ENCODE measurements at places on chromosomes 13 and 19. TPM values are rescaled to one million over a fixed set of nuclear protein-coding genes. Genes with fewer than 3 reads are reported as not detected.
A peak's percentile ranks its signal among the peaks of the same experiment; 100 is the strongest.

DNA sequence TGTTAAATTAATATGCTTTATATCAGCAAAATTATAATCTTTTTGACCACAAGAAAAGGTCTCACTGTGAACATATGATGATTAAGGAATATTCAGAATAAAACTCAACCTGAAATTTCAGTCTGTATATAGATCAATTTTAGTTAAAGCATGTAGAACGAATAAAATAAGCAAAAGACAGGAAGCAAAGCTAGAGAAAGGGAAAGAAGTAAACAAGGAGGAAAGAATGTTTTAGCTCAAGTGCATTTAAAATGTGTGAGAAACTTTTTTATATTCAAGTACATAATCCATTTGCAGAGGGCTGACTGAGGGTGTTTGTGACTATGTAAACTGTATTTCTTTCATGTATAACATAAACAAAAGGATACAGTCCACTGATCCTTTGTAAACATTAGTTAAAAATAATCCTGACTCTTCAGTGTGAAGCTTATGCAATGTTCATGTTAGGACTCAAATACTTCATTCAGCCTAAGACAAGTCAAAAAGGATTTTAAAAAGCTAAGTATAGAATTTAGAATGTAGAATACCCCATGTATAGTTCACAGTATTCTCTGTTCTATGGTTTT is 472.1 kb downstream of the DIAPH3 start:
- no peaks in the 10 kb centered on the region for H3K36me3 ChIP-seq
- no peaks in the 10 kb centered on the region for H3K27me3 ChIP-seq
- peaks cover 19% of the 10 kb centered on the region for H3K4me1 ChIP-seq
- DNase-seq, result no peak

- DNase-seq, result peak; percentile 78
- H3K27ac ChIP-seq, result peak overlapping the region; percentile 10
- peaks cover 10% of the 10 kb centered on the region for H3K4me1 ChIP-seq
- no peaks in the 10 kb centered on the region for H3K27me3 ChIP-seq
- H3K36me3 ChIP-seq, result no peaks in the 10 kb centered on the region
Measured at GRCh38 chr19:32397671-32398101, 7.9 kb upstream of the DPY19L3 start.

LRRC4B gene
- total RNA-seq, result 56.4 TPM

COLGALT1 gene
- 62.9 TPM for total RNA-seq

C19orf33 gene
- total RNA-seq, result 0.77 TPM

DNA sequence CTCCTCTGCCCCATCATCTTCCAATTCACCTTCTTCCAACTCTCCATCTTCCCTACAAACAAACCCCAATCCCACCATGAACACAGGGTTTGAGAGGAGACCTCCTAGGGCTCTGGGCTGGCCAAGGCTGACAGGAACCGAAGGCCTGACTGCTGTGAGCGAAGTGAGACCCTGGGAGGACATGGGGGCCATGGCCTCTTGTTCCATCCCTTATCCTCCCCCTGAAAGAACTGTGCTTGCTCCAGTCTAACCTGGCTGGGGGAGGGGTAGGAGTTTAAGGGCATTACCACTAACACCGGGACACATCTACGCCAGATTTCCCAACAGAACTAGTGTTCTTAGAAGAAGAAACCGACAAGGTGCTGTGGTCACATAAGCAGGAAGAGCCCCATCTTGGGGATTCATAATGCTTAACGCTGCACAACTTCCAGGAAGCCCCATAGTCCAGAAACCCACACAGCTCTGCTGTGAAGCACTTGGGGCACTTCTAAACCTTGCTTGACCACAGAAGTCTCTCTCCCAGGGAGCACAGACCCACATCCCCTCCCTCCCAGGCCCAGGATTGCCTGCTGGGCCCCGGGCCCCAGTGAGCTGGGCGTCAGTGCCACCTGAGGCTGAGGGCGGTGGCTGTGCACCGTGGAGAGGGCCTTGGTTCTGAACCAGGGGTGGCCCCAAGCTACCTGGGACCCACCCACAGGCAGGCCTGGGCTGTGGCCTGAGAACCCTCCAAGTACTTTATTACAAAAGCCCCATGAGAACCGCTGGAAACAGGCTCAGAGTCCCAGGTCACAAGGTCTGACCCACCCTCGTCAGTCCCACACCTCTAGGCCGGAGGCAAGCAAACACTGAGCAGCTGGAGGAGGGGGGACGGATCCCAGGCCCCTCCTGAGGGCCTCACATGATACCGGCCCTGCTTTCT is 18.8 kb downstream of the ZC3H4 start:
- H3K27ac ChIP-seq, result peak overlapping the region; percentile 81
- H3K27me3 ChIP-seq, result no peaks in the 10 kb centered on the region
- peaks cover 15% of the 10 kb centered on the region for H3K36me3 ChIP-seq
- no peak overlapping the region for H3K4me3 ChIP-seq
- DNase-seq, result no peak
- peaks cover 44% of the 10 kb centered on the region for H3K4me1 ChIP-seq

DNA sequence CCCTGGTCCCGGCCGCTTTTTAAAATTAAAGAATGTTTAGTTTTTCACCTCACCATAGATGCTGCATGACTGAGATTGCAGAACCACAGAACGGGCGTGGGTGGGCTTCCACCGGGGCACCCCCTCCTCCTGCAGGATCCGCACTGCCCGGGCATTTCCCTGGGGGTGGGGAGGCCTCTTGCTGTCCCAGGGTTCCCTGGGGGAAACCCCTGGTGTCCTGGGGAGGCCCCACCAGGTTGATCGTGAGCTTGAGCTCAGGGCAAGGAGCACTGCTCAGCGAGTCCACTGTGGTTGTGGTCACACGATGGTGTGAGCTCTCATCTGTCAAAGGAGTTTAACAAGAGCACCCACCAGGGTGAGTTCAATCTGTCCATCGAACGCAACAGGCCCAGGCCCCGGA is 11.4 kb upstream of the TCF3 start:
- H3K4me1 ChIP-seq, result peaks cover 12% of the 10 kb centered on the region
- H3K27ac ChIP-seq, result no peak overlapping the region
- H3K36me3 ChIP-seq, result no peaks in the 10 kb centered on the region
- H3K4me3 ChIP-seq, result no peak overlapping the region

DNA sequence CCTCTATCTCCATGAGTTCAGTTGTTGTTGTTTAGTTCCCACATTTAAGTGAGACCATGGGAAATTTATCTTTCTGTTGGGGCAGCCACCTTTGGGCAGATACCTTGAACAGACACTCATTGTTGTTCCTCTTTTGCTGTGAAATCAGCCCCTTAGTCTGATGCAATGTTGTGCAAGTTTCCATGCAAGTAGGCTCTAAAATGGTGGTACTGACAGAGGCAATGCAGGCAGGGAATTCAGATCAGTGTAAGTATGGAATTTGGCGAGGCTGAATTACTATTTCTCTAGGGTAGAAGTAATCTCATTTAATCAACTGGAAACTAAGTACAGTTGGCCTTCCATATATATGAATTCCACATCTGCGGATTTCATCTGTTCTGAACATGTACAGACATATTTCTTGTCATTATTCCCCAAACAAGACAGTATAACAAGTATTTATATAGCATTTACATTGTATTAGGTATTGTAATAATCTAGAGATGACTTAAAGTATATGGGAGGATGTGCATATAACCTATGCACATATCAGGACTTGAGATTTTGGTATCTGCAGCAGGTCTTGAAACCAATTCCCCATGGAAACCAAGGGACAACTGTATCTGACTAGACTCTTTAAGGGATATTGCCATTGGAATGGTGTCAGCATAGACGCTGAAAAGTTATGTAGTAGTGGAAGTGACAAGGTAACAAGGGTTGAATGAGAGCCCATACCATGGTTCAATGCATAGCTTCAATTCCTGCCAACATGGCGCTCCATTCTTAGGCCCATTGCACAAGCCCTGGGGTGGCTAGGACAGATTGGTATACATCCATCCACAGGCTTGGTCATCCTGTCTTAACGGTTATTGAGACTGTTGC is 281.5 kb upstream of the HTR2A start:
- peaks cover 9% of the 10 kb centered on the region for H3K4me1 ChIP-seq
- no peaks in the 10 kb centered on the region for H3K36me3 ChIP-seq
- DNase-seq, result no peak
- no peak overlapping the region for H3K4me3 ChIP-seq
- H3K27ac ChIP-seq, result no peak overlapping the region

GRCh38 chr13:27186295-27186694 is 14.7 kb upstream of the USP12 start:
- peaks cover 4% of the 10 kb centered on the region for H3K4me1 ChIP-seq
- H3K27ac ChIP-seq, result no peak overlapping the region
- DNase-seq, result no peak
- no peak overlapping the region for H3K4me3 ChIP-seq
- no peaks in the 10 kb centered on the region for H3K27me3 ChIP-seq

DNA sequence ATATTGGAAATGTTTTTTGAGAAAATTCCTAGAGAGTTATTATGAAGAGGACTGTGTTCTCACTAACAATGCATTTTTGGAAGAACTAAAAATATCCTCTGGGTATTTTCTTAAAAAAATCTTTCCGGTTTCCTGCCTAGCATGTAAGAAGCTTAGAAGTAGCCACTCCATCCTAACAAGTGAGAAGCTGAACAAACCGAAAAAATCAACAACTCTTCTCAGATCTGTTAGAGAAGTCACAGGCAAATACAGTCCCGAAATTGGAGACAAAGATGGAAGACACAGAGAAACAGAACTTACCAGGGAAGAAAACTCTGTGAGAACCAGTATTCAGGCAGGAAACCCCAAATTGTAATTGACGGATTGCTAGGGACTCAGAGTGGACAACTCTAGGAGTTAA is 173.0 kb downstream of the KLF12 start:
- DNase-seq, result no peak
- no peaks in the 10 kb centered on the region for H3K4me1 ChIP-seq
- H3K27ac ChIP-seq, result no peak overlapping the region
- H3K27me3 ChIP-seq, result no peaks in the 10 kb centered on the region

GRCh38 chr13:104295537-104295936 is 1229.3 kb upstream of the SLC10A2 start:
- H3K27ac ChIP-seq, result no peak overlapping the region
- DNase-seq, result no peak
- H3K27me3 ChIP-seq, result no peaks in the 10 kb centered on the region
- H3K4me1 ChIP-seq, result peaks cover 3% of the 10 kb centered on the region
- no peak overlapping the region for H3K4me3 ChIP-seq

- H3K27ac ChIP-seq, result no peak overlapping the region
- no peaks in the 10 kb centered on the region for H3K36me3 ChIP-seq
- no peak overlapping the region for H3K4me3 ChIP-seq
- no peaks in the 10 kb centered on the region for H3K27me3 ChIP-seq
Measured at GRCh38 chr19:5183616-5184015, 157.0 kb downstream of the PTPRS start.

KCNC3 gene
- total RNA-seq, result 8.2 TPM

DNA sequence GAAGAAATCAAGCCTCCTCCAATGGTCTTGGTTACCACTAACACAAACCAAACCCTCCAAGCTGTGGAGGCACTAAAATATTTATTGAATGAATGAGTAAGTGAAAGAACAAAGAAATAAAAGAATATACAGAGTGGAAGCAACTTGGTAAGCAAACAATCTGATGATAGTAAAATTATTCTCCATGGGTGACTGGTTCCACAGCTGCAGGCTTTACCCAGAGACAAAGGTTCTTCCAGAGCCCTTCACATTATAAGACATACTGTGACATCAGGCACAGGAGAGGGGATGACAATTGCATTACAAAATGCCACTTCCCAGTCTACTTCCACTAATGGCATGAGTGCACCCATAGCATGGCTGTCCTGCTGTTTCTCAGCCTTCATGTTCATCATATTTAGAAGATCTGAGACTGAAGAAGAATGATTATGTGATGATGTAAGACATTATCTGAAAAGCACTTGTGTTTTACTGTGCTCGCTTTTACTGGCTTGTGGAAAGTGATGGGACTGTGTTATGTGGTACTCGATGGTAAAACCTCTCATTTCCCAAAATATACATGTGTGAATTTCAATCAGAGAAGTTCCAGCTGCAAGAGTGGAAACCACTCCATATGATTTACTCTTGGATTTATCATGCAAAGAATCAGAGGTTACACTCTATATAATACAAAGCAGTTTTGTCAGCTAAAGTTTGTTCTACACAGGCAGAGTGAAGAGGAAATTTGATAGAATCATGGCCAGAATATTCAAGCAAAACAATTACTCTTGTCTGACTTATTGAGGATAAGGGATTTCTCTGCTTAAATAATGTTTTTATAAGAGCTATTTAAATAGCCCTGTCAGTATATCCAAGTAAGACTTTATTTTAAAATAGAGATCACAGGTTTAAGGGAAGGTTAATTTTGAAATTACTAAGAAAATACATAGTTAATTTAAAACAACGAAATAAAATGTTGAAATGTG is 220.2 kb upstream of the NBEA start:
- H3K27me3 ChIP-seq, result no peaks in the 10 kb centered on the region
- DNase-seq, result no peak
- no peaks in the 10 kb centered on the region for H3K36me3 ChIP-seq
- H3K4me3 ChIP-seq, result no peak overlapping the region

FCER2 gene
- not detected for total RNA-seq

GRCh38 chr13:58992478-58993042 is 1171.2 kb downstream of the DIAPH3 start:
- H3K27ac ChIP-seq, result no peak overlapping the region
- H3K4me3 ChIP-seq, result no peak overlapping the region
- H3K27me3 ChIP-seq, result no peaks in the 10 kb centered on the region
- no peak for DNase-seq
- no peaks in the 10 kb centered on the region for H3K36me3 ChIP-seq

RAB8A gene
- total RNA-seq, result 52.0 TPM

- no peaks in the 10 kb centered on the region for H3K27me3 ChIP-seq
- no peaks in the 10 kb centered on the region for H3K36me3 ChIP-seq
- no peak for DNase-seq
- no peaks in the 10 kb centered on the region for H3K4me1 ChIP-seq
- no peak overlapping the region for H3K4me3 ChIP-seq
Measured at GRCh38 chr13:30789166-30789862, 54.0 kb downstream of the ALOX5AP start.

DNA sequence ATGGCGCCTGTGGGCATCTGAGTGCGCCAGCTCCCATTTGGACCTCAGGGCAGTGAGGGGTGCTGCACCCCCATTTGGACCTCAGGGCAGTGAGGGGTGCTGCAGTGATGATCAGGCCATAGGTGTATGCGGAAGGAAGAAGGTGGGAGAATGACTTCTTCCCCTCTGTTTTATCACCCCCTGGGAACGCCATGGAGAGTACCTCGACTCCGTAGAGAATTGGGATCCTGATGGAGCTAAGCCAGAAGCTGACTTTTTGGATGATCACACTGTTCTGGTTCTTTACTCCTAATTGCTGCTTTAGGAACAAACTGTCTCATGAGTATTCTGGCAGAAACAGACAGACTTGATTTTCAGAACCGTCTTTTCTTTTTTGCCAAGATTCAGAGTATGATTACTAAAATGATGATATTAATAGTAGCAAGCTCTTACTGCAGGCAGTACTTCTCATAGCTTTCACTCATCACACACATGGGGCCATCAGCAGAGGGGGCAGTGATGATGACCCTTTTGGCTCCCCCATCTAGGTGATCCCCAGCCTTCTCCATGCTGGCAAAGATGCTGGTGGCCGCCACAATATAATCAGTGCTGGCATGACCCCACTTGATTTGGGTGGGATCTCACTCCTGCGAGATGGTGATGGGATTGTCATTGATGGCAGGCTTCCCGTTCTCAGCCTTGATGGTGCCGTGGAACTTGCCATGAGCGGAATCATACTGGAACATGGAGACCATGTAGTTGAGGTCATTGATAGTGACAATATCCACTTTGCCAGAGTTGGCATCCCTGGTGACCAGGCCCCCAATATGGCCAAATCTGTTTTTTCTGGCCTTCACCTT is 10.3 kb upstream of the UBAC2 start:
- no peaks in the 10 kb centered on the region for H3K36me3 ChIP-seq
- no peak overlapping the region for H3K27ac ChIP-seq
- H3K4me3 ChIP-seq, result no peak overlapping the region

KRTDAP gene
- total RNA-seq, result not detected
